ENCODE measurements at places on chromosomes 7 and 10.

DNA sequence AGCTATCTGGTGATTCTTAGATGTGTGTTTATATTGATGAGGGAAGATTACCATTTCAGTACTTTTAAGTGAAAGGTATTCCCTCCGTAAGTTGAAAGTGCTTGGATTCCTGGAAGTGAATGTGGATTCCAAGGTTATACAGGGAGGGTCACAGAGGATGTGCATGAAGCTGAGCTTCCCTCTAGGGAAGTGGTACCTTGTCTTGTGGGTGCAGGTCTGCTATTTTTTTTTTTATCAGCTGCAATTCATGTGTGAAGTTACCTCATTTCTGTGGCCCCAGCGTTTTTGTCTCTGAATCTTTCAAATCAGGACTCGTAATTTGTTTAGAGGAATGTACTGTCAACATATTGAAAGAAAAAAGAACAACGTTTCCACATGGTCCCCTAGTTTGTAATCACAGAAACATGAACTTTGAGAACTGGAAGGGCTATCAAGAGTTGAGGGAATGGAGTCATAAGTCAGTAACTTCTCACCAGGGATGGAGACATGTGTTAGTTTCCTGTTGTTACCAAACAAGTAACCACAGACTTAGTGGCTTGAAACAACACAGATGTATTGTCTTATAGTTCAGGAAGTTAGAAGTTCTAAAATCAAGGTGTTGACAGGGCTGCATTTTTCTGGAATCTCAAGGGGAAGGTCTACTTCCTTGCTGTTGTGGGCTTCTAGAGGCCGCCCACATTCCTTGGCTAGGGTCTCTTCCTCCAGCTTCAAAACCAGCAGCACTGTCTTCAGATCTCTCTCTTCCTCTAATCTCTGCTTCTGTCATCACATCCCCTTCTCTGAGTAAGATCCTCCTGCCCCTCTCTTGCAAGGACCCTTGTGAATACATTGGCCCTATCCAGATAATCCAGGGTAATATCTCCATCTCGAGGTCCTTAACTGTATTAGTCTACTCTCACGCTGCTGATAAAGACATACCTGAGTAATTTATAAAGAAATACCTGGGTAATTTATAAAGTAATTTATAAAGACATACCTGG, 64.4 kb downstream of the RAB18 start:
- no peak for DNase-seq

GRCh38 chr7:43475983-43476382, 106.9 kb upstream of the STK17A start:
- DNase-seq, result no peak

GRCh38 chr10:73168465-73168803, 515 bp downstream of the FAM149B1 start:
- no peak for DNase-seq

DNA sequence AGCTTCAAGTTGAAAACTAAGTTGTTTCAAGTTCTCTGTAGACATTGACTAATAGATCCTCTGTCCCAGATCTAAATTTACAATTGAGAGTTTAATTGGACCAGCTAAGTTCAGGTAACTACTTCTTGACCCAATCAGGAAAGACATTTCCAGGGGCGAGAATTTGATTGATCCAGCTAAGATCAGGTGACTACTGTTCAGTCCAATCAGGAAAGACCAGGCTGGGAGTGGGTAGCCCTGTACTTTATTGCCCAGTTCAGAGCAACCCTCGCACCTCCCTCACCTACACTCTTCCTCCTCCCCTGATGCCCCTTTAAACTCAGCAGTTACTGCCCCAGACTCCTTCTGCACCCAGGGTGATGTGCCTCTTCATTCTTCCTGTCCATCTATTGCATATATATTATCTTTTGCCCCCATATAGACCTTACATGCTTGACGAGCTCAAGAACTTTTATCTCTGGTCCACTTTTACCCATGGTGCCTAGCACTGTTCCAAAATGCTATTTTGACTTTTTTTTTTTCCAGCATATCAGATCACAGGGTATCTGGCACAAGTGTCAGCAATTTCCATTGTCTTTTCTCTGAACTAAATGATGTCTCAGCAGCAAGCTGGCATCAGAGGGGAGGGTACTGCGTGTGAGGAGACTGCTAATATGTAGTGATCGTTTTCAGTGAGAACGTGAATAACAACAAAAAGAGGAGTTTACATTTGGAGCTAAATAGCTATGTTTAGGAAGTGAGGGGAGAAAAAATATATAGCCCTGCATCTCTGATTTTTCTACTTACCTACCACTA, 169.4 kb downstream of the KIAA1217 start:
- DNase-seq, result no peak
